Thyroid gland (tissue), 4 donors: ENCODE measurements at places on chromosomes 16 and 17. TPM values are rescaled to one million over a fixed set of nuclear protein-coding genes. Genes with fewer than 3 reads are reported as not detected.

FBXW10B gene
- 18.4 TPM for total RNA-seq

DNA sequence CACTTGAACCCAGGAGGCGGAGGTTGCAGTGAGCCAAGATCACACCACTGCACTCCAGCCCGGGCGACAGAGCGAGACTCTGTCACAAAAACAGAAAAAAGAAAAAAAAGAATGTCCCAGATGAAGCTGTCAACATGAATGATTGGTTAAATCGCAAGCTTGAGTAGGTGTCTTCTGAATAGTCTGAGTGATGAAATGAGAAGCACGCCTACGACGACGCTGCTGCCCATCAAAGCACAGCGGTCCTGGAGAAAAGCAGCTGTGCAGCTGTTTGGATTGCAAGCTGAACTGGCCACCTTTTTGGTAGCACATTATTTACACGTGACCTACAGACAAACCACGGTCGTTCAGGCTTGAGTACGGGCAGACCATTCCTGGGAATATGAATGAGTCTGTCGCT lies 12.5 kb downstream of the ADCY9 start:
- DNase-seq, result no peak

KRT20 gene
- not detected for total RNA-seq

- DNase-seq, result no peak
These were observed 5.0 kb downstream of the YBX2 start for GRCh38 chr17:7289256-7290032.

- DNase-seq, result no peak
These were observed 14.6 kb downstream of the STH start for GRCh38 chr17:46013502-46014165.

- no peak for DNase-seq
These were observed 77.4 kb downstream of the ANKFN1 start for GRCh38 chr17:56230660-56231059.

MLX gene
- total RNA-seq, result 47.0 TPM

- no peak for DNase-seq
These were observed 21.5 kb upstream of the BRIP1 start for GRCh38 chr17:61884864-61885263.

GRCh38 chr17:356671-357434 lies 4.2 kb upstream of the RPH3AL start:
- no peak for DNase-seq

MRPL45 gene
- 38.3 TPM for total RNA-seq

CMTM2 gene
- 1.1 TPM for total RNA-seq

SOCS7 gene
- 22.3 TPM for total RNA-seq

DNA sequence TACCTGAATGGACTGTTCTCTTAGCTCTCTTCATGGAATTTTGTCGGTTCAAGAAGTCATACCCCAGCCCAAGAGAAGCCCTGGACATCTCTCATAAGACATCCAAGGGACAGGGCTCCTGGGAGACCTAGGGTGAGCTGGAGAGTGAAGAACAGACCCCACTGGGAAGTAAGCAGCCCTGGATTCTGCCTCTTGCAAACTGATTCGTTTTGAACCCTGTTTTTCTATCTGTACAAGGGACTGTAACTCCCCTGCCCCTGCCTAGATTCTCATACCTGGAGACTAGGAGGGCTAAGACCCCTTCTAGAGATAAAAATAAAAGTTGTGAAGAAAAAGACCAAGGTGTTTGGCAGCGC lies 449 bp downstream of the CCL3L1 start:
- no peak for DNase-seq

DNA sequence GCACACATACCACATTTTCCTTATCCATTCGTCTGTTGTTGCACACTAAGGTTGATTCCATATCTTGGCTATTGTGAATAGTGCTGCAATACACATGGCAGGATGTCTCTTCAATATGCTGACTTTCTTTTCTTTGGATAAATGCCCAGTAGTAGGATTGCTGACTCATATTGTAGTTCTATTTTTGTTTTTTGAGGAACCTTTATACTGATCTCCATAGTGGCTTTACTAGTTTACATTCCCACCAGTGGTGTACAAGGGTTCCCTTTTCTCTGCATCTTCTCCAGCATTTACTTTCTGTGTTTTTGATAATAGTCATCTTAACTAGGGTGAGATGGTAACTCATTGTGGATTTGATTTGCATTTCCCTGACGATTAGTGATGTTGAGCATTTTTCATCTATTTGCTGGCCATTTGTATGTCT lies 118.1 kb downstream of the STXBP4 start:
- DNase-seq, result no peak

DNA sequence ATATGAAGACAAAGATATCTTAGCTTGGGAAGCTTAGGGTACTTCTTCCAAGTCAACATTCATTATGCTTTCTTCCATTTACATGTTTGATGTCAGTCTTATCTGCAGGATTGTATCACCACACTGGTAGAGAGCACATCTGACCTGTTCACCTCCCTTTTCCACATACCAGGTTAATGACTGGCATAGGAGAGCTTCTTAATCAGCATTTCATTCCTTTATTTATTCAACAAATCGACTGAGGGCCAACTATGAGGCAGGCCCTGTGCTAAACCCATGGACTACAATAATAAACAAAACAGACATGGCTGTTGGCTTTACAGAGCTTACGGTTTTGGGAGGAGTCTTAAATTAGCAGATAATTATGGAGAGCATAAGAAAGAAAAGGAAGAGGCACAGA lies 378.1 kb upstream of the CDH11 start:
- no peak for DNase-seq

GRCh38 chr17:38353086-38353604 lies 1.5 kb downstream of the SOCS7 start:
- no peak for DNase-seq

DNA sequence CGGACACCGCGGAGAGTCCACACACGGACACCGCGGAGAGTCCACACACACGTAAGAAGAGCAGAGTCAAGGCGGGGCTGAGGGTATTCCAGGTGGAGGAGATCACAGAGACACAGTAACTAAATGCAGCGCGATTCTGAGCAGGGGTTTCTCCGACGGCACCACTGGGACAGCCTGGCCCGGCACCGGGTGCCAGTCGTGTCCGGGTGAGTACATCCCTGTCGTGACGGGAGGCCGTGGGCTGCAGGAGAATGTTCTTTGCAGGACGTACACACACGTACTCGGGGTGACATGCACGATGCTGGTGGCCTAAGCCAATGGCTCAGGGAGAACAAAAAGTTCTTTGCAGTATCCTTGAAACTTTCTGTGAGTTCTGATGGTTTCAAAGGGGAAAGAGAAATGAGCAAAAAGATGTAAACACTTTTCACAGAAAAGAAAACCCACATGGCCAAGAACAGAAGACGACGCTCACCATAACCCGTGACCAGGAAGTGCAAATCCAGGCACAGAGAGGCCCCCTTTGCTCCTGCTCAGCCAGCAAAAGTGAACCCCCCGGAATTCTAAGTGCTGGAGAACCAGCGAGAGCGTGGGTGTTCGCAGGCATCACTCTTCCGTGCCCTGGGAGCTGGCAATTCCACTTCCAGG lies 53.7 kb upstream of the METRNL start:
- no peak for DNase-seq

DNA sequence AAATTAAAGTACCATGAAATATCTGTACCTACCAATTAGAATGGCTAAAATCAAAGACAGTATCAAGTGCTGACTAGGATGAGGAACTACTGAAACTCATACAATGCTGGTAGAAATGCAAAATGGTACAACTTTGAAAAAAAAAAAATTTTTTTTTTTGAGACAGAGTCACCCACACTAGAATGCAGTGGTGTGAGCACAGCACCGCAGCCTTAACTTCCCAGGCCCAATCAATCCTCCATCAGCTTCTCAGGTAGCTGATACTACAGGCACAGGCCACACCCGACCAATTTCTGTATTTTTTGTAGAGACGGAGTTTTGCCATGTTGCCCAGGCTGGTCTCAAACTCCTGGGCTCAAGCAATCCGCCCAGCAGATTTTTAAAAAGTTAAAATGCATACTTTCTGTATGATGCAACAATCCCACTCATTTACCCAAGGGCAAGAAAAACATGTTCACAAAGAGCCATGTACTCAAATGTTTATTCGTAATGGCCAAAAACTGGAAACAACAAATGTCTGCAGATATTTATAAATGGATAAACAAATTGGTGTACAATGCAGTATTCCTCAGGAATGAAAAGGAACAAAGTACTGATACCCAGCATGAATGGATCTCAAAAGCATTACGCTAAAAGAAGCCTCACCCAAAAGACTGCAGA lies 8.7 kb downstream of the SMURF2 start:
- DNase-seq, result no peak

DNA sequence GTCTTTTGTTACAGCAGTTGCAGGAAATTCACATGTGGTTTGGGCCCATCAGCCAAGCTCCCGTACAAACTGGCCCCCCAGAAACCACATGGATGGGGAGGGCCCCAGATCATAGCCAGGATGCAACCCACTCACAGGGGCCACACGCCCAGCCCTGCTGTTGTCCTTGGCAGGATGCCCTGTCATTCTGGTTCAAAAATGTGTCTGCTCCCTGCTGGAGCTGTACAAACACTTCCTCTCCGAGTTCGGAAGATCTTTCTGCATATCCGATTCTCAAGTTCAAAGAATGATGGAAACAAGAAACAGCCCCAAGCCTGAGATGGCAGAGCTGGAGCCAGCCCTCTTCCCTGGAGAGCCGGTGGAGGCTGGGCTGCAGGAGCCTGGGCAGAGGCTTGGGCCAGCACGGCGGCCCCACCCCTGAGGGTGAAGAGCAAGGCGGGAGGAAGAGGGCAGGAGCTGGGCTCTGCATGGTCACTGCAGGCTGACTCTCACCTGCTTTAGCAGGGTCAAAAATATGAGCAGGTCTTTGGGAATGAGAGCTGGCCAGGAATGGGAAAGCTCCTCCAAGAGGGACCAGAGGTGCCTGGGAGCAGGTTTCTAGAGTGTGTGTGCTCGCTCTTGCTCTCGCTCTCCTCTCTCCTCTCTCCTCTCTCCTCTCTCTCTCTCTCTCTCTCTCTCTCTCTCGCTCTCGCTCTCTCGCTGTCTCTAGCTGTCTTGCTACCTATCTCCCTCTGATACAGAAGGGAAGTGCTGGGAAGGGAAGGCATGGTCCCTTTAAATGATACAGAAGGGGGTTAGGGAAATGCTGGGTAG lies 34.7 kb upstream of the ENPP7 start:
- peak; percentile 20 for DNase-seq

GRCh38 chr17:59093702-59094231 lies 12.9 kb downstream of the TRIM37 start:
- DNase-seq, result peak; percentile 7

DNA sequence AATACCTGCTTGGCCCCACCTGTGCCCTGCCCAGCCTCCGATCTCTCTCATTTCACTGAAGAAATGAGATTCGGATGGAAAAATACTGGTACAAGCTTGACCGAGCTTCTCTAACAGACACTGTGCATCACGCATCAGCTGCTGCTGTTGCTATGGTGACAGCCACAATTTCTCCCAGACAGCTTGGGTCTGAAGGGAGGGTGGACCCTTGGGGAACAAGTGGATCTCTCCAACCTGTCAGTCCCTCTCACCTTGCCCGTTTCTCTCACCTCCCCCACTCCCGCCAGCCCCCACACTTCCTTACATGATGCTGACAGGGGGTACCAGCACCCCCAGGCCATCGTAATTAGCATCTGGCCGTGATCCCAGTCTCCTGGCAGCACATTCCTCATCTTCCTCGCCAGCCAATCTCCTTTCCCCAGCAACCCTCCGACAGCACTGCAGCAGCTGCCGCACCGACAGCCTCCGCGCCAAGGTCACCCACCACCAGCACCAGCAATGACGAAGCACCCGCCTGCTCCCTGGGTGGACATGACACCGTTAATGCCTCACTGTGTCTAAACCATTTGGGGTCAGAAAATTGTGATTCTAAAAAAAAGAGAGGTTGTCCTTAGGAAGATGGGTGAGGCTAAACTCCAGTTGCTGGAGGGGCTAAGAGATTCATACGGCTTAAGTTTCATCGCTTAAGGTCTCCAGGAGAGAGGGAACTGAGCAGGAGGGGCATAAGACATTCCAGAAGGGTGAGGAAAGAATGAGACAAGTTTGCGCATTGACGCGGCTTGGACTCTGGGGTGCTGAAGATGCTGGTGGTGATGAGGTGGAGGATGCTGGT lies 58.6 kb upstream of the TNRC6A start:
- DNase-seq, result peak; percentile 5

MPP3 gene
- total RNA-seq, result 20.5 TPM

G6PC3 gene
- 41.4 TPM for total RNA-seq

DNA sequence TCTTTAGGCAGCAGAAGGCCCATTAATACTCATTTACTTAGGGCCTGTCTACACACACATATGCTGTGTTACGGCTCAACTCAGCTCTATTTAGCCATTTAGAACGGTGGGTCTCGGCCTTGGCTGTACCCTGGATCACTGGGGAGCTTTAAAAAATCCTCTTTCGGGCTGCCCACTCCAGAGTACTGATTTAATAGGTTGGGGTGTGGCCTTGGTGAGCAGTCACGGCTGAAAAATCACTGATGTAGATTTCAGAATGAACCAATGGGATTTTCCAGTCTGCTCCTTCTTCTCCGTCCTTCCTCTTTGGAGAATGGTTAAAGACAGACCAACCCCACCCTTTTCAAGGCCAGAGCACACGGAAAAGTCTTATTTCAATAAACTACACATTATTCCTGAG lies 223.5 kb downstream of the CCDC182 start:
- peak; percentile 33 for DNase-seq

PRRT2 gene
- 4.0 TPM for total RNA-seq

DNA sequence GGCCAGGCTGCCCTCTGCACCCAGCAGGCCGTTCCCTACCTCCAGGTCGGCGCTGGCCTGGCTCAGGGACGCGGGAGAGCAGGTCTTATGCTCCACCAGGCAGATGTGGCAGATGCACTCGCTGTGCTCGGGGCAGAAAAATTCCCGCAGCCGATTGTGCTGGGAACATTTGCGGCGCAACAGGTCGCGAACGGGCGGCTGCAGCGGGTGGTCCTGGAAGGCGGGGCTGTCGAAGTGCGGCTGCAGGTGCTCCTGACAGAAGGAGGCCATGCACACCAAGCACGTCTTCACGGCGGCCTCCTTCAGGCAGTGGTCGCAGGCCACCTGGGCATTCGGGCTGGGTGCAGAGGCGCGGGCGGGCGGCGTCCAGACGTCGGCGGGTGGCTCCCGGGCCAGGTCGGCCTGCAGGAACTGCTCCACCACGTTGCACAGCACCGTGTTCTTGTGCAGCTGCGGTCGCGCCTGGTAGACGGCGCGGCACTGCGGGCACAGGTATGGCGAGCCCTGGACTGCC lies 439 bp downstream of the TRIM25 start:
- DNase-seq, result no peak

DNA sequence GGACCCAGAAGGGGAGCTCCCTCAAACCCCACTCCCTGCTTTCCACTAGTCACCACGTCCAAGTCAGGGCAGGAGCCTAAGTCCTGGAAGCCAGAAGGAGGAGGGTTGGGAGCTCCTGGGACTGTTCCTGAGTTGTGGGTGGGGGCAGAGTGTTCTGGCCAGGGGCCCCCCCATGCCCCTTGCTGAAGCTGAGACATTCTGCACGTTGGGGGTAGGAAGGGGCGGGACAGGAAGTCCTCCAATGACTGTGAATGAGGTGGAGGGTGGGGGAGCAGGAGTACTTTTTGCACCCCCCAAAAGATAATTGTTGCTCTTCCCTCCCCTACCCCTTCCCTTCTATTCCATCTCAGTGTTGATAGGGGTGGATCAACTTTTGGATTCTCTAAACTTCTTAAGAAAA lies 21.4 kb upstream of the C17orf113 start:
- no peak for DNase-seq

GRCh38 chr16:87684711-87685404 lies 80.9 kb downstream of the KLHDC4 start:
- DNase-seq, result no peak

CLEC19A gene
- total RNA-seq, result not detected
